ENCODE measurements at places on chromosomes 3 and 15. TPM values are rescaled to one million over a fixed set of nuclear protein-coding genes. Genes with fewer than 3 reads are reported as not detected.
A peak's percentile ranks its signal among the peaks of the same experiment; 100 is the strongest.

DNA sequence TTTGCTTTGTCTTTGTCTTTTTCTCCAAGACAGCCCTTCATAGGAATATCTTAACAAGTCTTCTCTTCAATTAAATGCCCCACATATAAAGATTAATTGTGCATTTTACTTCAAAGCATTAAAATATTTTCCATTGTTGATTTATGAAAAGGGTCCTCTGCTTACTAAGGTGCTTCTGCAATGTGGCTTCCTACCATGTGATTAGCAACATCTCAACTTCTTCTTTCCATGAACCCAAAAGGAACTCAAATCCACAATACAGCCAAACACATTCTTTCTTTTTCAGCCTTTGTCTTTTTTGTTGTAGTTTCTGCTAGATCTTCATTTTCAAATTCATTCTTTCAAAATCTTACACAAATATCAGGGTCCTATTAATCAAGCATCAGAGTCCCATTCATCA lies 309.2 kb downstream of the NSUN3 start:
- no peak for DNase-seq

DNA sequence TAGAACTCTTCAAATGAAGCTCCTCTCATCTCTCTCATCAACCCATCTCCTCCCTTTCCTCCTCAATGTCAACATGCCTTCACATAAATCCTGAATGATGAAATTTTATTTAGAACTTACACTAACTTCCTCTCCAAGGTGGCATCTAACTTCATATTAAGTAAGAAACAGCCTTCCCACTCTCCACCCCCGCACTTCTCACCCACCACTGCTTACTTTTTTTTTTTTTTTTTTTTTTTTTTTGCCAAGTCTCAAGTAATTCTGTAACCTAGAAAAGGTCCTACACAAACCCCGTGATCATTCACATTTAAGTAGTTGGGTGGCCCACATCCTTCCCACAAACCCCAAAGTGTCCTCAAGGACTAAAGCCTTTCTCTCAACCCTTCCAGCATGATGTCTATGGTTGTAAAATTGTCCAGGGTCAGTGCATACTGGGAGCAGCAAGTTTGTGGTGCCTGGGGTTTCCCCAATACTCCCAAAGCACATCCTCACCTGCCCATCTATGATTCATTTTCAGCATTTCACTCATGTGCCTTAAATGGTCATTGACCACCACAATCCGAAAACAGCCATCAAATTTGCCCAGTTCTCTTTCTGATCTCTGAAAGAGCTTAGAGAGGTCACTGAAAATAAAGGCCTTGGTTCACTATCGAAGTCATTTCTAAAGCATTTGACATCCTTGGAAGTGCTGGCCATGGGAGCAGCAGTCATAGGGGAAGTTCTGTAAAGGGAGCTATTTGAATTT lies 47.2 kb downstream of the CD86 start:
- DNase-seq = no peak

DNA sequence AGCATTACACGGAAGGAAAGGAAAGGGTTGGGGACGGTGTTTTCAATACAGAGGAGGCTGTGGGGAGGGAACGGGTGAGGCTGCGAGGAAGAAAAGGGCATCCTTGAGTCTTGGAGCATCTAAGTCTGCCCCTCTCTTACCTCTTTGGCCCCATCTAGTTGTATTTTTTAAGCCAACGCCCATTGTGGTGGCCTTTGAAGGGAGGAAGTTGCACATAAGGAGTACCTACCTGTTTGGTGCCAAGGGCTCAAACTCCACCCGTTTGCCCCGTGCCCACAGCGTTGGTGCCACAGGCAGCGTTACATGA lies 146.1 kb upstream of the UMPS start:
- no peak for DNase-seq

- DNase-seq = peak; percentile 59
Measured at GRCh38 chr3:136075218-136075808, 109.8 kb downstream of the PPP2R3A start.

DNA sequence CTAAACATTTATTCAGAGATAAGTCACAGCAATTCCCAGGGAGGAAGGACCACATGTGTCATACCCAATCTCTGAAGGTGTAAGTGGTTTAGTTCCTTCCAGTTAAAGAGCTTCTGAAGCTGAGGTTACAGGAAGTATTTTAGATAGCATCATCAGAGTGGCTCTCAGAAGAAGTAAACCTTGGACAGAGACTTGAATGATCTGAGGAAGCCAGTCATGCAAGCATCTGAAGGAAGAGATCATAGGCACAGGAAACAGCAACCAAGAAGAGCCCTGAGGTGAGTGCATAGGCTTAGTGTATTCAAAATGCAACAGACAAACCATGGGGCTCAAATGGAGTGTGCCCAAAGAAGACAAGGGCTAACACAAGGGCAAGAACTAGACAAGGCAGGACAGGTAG lies 210.3 kb downstream of the ULK4 start:
- no peak for DNase-seq

- no peak for DNase-seq
Measured at GRCh38 chr3:101320475-101320874, at the start of gene IMPG2. IMPG2 (minus strand) TSS chr3:101320575; CDS start chr3:101320372, 203 bp downstream.

DNA sequence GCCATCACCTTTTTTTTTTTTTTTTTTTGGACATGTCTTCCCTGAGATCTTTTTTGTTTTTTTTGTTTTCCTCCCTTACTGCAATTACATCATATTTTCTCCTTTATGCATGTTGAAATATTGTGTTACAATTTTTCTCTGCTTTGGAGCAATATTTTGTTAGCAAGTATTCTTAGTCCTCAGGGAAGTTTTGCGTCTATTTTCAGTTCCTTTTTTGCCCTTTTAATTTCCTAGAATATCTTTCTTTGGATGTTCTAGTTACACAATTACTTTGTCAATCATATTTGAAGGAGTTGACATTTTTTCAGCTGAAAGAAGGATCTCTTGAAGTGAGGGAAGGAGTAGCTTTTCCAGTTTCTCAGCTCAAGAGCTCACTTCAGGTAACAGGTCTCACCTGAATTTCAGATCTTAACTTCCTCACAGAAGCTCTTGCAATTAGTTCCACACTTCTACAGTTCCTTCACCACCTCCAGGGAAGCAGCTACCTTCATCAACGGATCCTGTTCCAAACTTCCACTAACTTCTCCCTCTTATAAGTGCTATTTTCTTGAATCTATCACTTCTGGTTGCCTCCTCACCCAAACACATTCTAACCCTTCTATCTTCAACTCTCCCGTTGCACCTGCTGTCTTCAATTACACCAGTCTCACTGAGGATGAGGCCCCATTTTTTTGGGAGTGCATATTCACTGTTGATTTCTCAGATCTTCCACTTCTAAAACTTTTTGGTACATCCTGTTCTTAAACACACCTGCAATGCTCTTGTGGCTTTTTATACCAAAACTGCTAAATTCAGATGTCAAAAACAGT lies 57.8 kb upstream of the CPOX start:
- DNase-seq = no peak

DNA sequence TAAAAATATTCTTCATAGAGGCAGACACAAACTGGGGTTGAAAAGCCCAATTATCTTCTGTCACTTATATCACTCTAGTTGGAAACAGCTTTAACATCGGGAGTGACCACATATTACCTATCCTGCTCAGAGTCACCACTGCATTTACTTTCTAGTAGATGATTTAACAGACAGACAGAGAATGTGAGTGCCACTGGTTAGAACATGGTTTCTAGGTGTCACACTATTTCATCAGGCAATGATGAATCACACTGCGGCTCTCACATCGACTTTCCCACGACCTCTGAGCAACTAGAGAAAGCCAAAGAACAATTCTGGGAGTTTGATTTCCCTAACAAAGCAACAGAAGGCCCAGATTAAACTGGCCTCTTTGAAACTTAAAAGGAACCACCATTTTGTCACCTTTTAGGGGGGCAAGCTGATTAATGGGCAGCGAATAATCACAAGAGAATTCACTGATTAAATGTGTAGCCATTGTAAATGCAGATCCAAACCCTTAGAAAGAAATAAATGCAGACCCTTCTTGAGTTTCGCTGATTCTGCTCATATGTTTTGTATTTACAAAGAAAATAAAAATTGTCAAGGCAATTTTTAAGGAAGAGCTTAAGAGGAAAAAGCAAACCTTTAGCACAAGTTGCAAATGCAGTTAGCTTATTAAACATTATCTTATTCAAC lies 112.6 kb upstream of the KBTBD8 start:
- DNase-seq = no peak

DNA sequence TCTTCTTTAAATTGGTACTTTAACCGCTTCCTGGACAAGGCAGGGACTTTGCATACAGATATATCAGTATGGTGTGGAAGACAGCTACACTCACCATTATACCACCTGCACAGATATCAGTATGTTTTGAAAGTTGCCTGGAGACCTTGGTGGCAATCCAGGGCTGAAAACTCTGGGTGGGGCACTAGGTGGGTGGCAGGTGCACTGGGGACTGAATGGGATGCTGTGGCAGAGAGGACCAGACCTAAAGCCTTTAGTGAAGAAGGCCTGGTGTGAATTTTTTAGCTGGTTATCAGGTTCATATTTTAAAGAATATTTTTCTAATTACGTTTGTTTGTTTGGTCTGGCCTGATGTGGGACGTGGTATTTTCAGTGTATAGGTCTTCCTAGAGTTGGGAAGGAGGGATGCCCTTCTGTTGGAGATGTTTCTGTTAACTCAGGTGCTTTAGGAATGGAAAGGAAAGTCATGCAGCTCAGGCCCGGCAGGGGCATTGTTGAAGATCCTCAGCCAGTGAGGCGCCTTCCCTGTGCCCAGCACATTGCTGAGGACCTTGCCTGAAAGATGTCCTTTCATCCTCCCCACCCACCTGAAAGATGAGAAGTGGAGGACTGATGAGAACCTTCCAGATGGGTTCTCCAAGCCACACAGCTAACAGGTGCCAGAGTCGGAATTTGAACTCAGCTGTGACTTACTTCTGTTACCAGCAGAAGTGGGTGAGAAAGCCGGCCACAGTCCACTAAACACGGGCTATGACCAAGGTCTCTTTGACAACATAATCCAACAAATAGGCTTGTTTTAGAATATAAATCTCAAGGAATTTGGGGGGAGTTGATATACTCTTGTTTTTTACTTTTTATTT lies 77.3 kb downstream of the APBA2 start:
- no peak for DNase-seq

GRCh38 chr15:75659928-75660645 lies 12.4 kb downstream of the SNX33 start:
- DNase-seq = no peak

DNA sequence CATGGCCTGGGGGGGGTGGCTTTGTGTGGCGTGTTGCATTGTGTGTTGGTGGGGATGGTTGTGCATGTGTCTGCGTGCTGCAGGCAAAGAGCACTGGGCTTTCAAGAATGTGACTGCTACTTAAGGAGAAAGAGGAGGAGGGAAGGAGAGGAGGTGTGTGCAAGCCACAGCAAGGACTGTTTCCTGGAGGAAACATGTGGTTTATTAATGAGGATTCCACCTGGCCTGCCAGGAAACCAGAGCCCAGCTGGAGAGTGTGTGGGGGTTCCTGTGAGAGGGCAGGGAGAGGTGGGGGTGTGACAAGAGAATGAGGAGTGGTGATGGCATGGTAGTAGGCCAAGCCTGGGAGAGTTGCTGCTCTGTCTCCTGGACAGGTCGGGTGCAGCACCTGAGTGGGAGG lies 258.1 kb upstream of the ROPN1 start:
- DNase-seq = no peak

DNA sequence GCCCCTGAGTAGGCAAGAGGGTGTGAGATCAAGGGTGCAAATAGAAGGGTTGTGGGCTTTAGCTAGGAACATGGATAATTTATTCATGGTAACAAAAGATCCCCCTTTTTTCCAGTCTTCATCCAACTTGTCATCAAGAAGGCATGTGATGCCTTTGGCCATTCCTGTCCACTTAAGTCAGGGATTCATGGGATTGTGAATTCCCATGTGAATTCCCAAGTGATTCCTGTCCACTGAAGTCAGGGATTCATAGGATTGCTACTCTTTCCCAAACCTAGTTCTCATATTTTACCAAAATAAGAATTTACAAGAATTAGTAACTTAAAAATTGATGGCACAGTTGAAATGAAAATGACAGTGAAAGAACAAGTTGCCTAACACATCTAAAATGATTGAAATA lies 40.8 kb downstream of the HMG20A start:
- no peak for DNase-seq

DNA sequence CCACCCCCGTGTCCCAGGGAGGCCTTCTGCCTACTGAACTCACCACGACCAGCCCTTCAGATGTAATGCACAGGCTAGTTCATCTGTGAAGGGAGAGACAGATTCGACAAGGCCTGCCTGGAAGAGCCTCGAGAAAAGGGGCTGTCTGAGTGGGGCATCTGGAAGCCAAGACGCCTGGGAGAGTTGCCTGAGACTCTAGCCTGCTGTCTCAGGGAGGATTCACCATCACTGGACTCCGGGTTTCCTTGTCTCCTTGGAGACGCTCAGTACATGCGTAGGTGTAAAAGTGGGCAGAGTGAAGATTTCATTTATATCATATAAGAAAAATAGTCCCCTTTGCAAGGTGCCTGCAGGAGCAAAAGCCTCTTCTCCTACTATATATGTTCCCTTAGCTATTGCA lies 468.9 kb downstream of the FOXP1 start:
- no peak for DNase-seq

GRCh38 chr15:39028069-39028468 lies 463.5 kb upstream of the RASGRP1 start:
- DNase-seq = peak; percentile 21

DNA sequence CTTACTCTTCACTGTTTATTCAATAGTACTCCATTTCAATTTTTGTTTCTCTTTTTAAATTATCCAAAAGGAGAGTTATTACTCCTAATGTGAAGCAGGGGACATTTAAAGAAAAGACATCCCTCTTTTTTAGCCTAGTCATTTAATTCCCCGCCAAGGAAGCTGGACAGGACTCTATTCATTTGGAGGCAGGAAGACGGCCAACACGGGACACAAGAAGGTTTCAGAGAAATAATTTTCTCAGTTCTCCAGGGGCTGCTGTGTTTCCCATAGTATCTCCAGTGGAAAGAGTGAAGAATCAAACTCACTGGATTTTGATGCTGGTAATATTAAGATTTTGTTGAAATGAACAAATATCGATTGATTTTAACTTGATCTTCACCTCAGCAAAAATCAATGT lies 833.7 kb downstream of the ROBO2 start:
- DNase-seq = no peak

DNA sequence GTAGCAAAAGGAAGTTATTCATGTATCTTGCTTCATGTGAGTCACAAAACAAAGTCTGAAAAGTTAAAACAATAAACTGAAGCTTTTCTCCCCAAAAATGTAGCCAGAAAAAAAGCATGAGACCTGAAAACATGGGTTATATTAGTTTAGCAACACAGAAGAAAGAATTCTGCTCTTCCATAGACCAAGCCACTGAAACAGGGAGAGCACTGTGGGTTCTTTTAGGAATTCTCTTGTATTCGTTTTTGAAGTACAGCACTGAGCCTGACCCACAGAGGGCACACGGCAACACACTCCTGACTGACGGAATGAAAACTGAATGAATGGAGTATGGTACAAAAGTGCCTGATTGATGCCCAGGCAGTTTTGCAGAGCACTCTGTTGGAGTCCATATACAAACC lies 66.6 kb downstream of the TM4SF4 start:
- DNase-seq = peak; percentile 76

NPRL2 gene
- total RNA-seq = 9.9 TPM

ERICH6 gene
- not detected for total RNA-seq

CLSTN2 gene
- 0.05 TPM for total RNA-seq

GCSAM gene
- not detected for total RNA-seq

ICE2 gene
- 25.1 TPM for total RNA-seq

POPDC2 gene
- total RNA-seq = not detected

ZNF502 gene
- 0.79 TPM for total RNA-seq

DOCK3 gene
- 0.29 TPM for total RNA-seq

All from SJSA1 (cell line).